T-cell (primary cell): ENCODE measurements at places on chromosomes 11 and 22. TPM values are rescaled to one million over a fixed set of nuclear protein-coding genes. Genes with fewer than 3 reads are reported as not detected.

The CSNK2A3 gene
- total RNA-seq: not detected

The SLC22A25 gene
- total RNA-seq: not detected

The FERMT3 gene
- 115 TPM for total RNA-seq

DNA sequence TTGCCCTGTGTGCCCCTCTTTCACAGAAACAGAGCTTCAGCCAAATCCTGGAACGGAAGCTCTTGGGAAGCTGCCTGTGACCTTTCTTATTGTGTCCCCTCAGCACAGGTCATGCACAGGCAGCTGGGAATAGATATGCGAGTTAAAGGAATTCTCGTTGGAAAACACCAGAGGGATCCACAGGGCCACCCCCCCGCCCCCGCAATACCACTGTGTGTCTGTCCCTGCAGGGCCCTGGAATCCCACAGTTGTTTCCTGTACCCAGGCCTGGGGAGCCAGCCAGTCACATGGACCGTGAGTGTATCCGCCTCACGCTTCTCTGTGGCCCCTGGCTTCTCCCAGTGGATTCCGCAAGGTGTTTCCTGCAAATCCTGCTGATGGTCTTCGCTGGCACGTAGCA is 29.0 kb downstream of the TIMP3 start:
- H3K36me3 ChIP-seq: no peaks in the 10 kb centered on the region
- no peak overlapping the region for H3K27ac ChIP-seq
- DNase-seq: no peak
- no peak overlapping the region for H3K4me3 ChIP-seq
- no peaks in the 10 kb centered on the region for H3K4me1 ChIP-seq

- DNase-seq: no peak
- no peak overlapping the region for H3K4me3 ChIP-seq
- peaks cover 21% of the 10 kb centered on the region for H3K4me1 ChIP-seq
- H3K27ac ChIP-seq: no peak overlapping the region
- H3K36me3 ChIP-seq: no peaks in the 10 kb centered on the region
Observed at GRCh38 chr22:42364604-42365110, 67.5 kb downstream of the NFAM1 start.

GRCh38 chr22:25357132-25357455 is 137.7 kb downstream of the CRYBB2 start:
- H3K36me3 ChIP-seq: peaks cover 26% of the 10 kb centered on the region
- H3K4me3 ChIP-seq: no peak overlapping the region
- peaks cover 3% of the 10 kb centered on the region for H3K4me1 ChIP-seq
- H3K27ac ChIP-seq: no peak overlapping the region
- no peaks in the 10 kb centered on the region for H3K27me3 ChIP-seq
- DNase-seq: no peak

GRCh38 chr11:68958211-68958610 is 22.6 kb downstream of the MRGPRD start:
- peaks cover 26% of the 10 kb centered on the region for H3K4me1 ChIP-seq
- peaks cover 33% of the 10 kb centered on the region for H3K27me3 ChIP-seq
- DNase-seq: no peak
- no peaks in the 10 kb centered on the region for H3K36me3 ChIP-seq
- no peak overlapping the region for H3K27ac ChIP-seq
- H3K4me3 ChIP-seq: no peak overlapping the region

- peaks cover 22% of the 10 kb centered on the region for H3K4me1 ChIP-seq
- no peak for DNase-seq
- no peaks in the 10 kb centered on the region for H3K36me3 ChIP-seq
Observed at GRCh38 chr11:31809857-31810778, 1.0 kb downstream of the PAX6 start.

DNA sequence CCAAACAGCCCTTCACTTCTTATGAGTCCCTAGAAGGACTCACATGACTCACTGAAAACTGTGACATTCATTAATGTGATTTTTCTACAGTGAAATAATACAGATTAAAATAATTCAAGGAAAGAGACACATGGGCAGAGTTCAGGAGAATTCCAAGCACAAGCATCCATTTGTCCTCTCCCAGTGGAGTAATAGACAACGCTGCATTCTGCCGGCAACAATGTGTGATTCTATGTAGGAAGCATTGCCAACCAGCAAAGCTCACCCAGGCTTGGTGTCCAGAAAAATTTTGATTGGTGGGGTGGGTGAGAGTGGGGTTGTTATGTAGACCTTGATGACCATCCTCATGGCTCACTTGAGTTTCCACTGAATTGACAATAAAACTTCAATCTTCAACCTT is 123.9 kb downstream of the VPREB1 start:
- H3K4me1 ChIP-seq: no peaks in the 10 kb centered on the region
- H3K27me3 ChIP-seq: peaks cover 18% of the 10 kb centered on the region
- no peak for DNase-seq
- no peaks in the 10 kb centered on the region for H3K36me3 ChIP-seq
